Right renal cortex interstitium (tissue), 3 donors: ENCODE measurements at places on chromosomes 3 and 15. TPM values are rescaled to one million over a fixed set of nuclear protein-coding genes. Genes with fewer than 3 reads are reported as not detected.

DAZL gene
- polyA plus RNA-seq = not detected

GRCh38 chr3:136909187-136909586 lies 47.2 kb downstream of the NCK1 start:
- DNase-seq = no peak

CCR8 gene
- not detected for polyA plus RNA-seq

GRCh38 chr15:78840661-78841375 lies 29.6 kb upstream of the ADAMTS7 start:
- DNase-seq = no peak
